ENCODE measurements at places on chromosomes 7 and 10.

GRCh38 chr7:67267914-67268313 is 271.3 kb downstream of the TYW1 start:
- DNase-seq = no peak

DNA sequence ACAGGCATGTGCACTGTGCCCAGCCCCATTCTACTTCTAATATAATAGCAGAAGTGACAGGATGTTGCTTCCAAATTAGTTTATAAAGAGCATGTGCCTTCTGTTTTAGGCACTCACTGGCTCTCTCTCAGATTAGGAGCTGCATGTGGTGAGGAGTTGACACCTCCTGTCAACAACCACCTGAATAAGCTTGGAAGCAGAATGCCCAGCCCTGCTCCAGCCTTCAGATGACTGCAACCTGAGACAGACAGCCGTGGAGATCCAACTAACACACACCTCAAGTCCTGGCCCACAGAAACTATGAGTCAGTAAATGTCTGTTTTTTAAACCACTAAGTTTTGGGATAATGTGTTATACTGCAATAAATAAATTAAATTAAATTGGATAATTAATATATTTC is 54.5 kb downstream of the PARD3 start:
- peak; percentile 18 for DNase-seq

- DNase-seq = peak; percentile 3
Observed at GRCh38 chr10:100183481-100183880, 2.3 kb downstream of the ERLIN1 start.

GRCh38 chr7:157274991-157275427 is 61.8 kb upstream of the DNAJB6 start:
- DNase-seq = no peak

GRCh38 chr7:137480824-137481365 is 137.4 kb upstream of the PTN start:
- no peak for DNase-seq

- no peak for DNase-seq
Observed at GRCh38 chr7:101772508-101773211, 44.8 kb upstream of the CUX1 start.

GRCh38 chr7:147304376-147304775 is 1187.8 kb downstream of the CNTNAP2 start:
- DNase-seq = no peak

- no peak for DNase-seq
Observed at GRCh38 chr7:106167439-106168136, 55.5 kb upstream of the SYPL1 start.

- DNase-seq = no peak
Observed at GRCh38 chr10:35770817-35771355, 128.8 kb upstream of the FZD8 start.

DNA sequence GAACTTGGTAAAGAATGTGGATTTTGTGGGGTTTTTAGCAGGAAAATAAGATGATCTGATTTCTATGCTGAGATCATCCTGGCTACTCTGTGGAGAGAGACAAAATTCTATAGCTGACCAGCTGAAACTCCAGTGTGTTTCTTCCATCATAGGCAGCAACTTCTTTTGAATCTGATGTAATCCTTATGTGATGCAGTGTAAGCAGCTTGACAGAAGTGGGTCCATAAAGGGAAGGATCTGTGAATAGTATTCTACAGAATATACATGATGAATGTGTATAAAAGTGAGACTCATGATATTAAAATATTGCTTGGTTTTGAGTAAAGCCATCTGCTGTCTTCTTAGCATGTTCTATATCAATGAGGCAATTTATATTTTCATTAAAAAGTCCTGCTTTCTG is 4.4 kb downstream of the MYO3A start:
- no peak for DNase-seq

DNA sequence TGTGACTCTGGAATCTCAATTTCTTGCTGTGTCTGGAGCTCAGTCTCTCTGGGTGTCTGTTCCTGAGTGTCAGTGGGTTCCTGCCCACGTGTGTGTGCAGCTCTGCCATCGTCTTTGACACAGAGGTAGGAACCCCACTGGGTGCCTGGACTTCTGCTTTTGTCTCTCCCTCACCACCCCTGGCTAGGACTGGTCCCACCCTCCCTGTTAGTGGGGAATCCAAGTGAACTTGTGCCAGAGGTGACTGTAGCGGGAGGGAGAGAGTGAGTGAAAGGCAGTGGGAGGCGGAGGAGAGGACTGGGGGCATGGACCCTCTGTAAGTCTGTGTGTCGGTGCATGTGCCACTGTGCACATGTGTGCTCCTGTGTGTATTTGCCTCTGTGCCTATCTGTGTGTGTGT is 299.9 kb upstream of the ZMIZ1 start:
- no peak for DNase-seq

DNA sequence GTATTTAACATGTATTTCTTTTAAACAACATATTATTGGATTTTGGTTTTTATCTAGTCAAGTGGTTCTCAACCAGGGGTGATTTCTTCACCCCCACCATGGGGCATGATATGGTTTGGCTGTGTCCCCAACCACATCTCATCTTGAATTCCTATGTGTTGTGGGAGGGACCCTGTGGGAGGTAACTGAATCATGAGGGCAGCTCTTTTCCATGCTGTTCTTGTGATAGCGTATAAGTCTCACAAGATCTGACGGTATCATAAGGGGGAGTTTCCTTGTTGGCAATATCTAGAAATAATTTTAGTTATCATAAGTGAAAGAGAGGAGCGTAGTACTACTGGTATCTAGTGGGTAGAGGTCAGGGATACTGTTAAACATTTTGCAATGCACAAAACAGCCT is 37.6 kb downstream of the TMEM168 start:
- DNase-seq = no peak

DNA sequence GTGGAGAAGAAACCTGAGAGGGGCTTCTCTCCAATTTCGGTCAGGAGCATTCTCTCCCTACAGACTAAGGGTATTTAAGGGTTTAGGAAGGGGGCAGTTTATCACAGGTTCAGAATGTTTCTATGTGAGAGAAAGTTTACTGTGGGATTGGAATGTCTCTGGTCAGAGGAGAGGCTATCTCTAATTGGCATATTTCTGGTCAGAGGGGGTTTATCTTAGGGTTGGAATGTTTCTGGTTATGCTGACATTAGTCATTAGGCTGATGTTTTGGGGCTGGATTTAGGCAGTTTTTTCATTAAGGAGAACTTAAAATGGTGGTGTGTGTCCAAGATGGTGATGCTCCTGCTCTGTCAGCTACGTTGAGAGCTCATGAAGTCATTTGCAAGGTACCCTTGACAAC is 758.0 kb downstream of the TYW1 start:
- no peak for DNase-seq

GRCh38 chr7:33883671-33883965 is 21.7 kb upstream of the BMPER start:
- DNase-seq = no peak

- DNase-seq = no peak
Observed at GRCh38 chr10:8066124-8066523, 11.6 kb downstream of the GATA3 start.

DNA sequence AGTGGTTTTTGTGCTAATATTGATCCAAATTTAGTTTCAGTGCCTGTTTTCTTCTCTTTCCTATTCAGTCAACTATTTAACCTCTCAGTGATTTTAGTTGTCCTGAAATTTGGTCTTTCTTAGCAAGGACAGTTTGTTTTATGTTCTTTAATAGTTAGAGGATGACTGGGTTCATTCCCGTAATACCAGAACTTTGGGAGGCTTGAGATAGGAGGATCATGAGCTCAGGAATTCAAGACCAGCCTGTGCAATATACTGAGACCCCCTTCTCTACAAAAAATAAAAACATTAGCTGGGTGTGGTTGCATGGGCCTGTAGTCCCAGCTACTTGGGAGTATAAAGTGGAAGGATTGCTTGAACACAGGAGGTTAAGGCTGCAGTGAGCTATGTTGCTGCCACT is 148.3 kb downstream of the EXOC4 start:
- no peak for DNase-seq

DNA sequence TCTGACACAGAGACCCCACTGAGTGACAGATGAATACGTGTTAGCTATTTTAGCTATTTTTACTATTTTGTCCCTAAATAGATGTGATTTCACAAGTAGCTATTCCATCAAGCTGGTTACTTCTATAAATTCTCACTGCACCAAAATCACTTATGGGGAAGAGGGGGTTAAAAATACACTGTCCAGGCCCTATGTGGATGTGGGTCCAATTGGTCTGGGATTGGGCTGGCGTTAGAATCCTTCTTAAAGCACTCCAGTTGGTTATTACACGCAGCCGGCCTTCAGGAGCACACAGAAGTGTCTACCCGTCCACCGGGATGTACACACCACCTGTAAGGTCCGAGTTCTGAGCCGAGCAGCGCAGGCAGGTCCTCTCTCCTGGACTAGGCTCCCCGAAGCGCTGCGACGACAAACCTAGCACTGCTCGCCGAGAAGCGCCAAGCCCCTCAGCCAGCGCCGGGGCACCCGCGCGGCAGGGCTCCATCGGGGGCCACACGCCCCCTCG is 222.3 kb upstream of the MKLN1 start:
- no peak for DNase-seq

GRCh38 chr10:30534465-30535144 is 94.9 kb downstream of the LYZL2 start:
- DNase-seq = peak; percentile 67

- no peak for DNase-seq
Observed at GRCh38 chr10:132324186-132324585, 7.8 kb upstream of the LRRC27 start.

GRCh38 chr7:17456541-17456940 is 158.1 kb downstream of the AHR start:
- DNase-seq = no peak

- DNase-seq = no peak
Observed at GRCh38 chr10:48550977-48551376, 53.9 kb downstream of the ARHGAP22 start.

GRCh38 chr7:92634205-92634604 is 44.0 kb upstream of the FAM133B start:
- no peak for DNase-seq

GRCh38 chr7:79719216-79719615 is 265.7 kb upstream of the MAGI2 start:
- DNase-seq = no peak
